Activated CD8-positive, alpha-beta T cell treated with anti-CD3 and anti-CD28 coated beads for 36 hours (primary cell): ENCODE measurements at places on chromosomes 1 and 21.

DNA sequence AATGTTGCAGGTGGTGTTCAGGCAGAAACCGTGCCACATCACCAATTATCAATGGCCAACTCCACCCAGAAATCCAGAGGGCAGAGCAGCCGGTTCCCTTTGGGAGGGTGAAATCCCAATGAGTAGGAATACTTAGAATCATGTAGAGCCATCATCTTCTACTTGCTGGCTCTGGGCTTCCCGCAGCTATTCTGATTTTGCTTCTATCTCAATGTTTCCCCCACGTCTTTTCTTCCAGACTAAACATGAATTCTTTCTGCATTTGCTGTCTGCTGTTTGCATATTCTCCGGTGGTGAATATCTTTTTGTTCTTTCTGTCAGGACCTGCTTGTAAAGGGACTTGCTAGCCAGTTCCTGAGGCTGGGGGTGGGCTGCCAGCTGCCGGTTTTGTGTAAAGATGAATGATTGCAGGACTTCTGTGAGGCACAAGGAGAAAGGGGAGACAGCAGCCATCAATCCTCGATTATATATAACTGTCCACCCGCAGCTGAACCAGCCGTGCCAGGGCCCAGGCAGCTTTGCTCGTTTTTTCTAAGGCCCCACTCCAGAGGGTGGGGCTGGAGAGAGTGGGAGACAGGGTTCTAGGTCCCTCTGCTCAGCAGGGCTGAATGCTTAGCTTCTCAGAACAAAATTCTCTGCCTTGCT lies 33.2 kb downstream of the PRAMEF20 start:
- no peak for DNase-seq

DNA sequence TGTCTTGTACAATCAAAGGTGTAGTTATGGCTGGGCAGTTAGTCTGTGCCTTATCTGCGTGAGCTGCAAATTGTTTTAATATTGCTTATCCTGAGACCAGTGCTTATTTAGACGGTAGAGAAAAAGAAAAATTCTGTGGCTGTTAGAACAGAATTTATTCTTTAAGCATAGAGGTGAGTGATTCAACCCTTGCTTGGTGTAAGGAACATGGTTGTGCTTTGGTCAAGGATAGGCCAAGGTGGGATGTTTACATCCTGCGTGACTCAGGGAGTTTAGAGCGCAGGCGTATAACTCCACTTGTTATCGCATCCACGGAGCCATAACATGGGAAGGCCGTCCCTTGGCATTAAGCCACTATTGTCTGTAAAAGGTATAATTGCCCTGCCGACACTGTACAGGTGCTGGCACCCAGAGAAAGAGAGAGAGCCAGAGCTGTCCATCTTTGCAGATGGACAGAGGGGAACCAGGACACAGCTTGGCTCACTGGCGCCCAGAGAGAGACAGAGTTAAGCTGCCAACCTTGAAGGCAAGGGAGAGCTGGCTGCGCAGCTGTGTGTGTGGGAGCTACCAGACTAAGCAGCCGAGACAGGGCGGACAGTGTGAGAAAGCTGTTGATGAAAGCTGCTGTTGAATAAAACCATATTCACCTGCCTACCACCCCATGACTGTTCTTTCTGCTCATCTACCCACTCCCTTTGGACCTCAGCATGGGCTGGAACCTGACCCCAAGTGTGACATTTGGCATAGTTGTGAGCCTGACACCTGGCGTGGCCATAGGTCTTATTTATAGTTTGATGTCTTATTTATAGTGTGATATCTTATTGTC lies 200.4 kb downstream of the DYRK1A start:
- DNase-seq, result no peak

DNA sequence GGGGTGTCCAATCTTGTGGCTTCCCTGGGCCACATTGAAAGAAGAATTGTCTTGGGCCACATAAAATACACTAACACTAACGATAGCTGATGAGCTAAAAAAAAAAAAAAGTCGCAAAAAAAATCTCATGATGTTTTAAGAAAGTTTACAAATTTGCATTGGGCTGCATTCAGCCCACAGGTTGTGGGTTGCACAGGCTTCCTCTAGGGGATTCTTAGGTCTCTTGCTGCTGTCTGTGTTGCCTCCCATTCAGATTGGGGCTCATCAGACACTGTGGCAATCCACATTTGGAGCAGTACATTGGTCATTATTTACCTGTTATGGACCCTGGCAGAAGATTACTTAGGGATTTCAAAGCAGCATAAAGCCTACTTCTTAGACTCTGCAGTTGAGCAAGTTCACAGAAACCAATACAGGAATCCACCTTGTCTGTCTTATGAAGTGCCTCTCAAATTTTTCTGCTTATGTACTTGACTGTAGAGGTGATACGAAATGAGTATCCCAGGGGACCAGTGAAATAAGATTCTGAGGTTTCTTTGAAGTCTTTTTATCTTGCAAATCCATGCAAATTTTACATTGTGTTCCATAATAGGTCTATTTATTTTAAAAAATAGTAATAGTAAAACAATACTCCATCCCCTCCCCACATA lies 205.5 kb downstream of the RPS6KC1 start:
- no peak for DNase-seq

- no peak for DNase-seq
Measured at GRCh38 chr1:80036690-80037432, 1030.3 kb upstream of the ADGRL4 start.

DNA sequence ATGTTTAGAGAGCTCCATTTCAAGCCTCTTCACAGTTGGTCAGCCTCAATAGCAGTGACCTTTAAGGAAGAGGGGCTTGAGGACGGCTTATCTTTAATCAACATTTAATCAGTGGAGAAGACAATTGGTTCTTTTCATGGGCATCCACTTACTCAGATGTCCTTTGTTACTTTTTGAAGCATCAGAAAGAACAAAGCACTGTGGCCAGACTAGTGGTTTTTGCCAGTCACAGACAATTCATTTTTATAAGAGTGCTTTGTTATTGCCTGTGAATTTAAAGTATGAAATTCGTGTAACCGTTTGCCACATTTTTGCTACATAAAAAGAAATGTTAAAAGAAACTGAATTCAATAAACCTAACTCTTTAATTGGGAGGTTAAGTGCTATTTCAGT lies 222.8 kb downstream of the TPR start:
- DNase-seq, result no peak

- no peak for DNase-seq
Measured at GRCh38 chr1:236882678-236883077, 87.6 kb downstream of the MTR start.

DNA sequence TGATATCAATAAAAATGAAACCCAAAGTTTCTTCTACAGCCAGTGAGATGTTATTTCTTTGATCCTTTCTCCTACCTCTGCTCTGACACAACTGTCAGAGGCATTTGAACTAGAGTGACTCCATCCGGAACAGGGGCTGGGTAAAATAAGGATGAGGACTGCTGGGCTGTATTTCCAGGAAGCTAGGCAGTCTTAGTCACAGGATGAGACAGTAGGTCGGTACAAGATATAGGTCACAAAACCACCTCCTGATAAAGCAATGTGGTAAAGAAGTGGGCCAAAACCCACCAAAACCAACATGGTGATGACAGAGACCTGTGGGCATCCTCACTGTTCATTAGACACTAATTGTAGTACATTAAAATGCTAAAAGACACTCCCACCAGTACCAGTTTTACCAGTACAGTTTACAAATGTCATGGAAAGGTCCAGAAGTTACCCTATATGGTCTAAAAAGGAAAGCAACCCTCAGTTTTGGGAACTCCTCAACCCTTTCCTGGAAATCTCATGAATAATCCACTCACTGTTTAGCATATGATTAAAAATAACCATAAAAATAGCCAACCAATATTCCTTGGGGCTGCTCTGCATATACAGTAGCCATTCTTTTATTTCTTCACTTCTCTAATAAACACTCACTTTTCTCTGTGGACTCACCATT lies 96.7 kb downstream of the GABPA start:
- peak; percentile 24 for DNase-seq

- DNase-seq, result no peak
Measured at GRCh38 chr1:231485029-231485784, 43.3 kb upstream of the TSNAX start.

GRCh38 chr1:7444363-7444762 lies 326.7 kb upstream of the VAMP3 start:
- DNase-seq, result no peak

DNA sequence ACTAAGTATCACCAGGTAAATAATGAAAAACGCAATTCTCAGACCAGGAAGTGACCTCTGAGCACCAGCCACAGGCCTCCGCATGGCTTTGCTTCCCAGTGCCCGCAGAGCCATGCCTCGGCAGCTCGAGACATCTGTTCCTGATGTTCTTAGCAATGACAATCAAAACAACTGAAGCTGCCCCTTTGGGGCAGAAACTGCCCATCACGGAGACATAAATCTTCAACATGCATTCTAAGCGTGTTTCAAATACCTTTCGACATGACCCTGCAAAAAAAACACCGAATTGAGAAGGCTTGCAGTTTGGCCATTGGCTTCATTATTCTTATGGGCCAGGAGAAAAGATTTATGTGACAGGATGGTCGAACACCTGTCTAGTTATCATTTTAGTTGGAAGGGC lies 5.8 kb upstream of the RAP1GAP start:
- DNase-seq, result no peak

DNA sequence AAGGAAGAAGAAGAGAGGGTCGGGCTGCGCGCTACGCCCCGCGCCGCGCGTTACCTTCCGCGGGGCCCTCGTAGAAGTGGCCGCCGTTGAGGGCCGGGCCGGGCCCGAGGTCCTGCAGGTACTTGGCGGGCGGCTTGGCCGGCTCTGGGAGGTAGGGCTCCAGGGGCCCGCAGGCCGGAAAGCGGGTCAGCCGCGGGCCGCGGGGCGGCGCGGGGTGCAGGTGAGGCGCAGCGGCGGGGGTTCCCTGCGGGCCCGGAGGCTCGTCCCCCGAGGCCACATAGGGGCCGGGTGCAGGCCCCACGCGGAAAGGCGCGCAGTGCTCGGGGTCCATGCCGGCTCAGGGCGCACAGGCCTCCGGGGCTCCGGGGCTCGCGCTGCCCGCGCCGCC lies 196 bp downstream of the ALX3 start:
- DNase-seq, result no peak

GRCh38 chr1:51032936-51033335 lies 62.9 kb downstream of the CDKN2C start:
- no peak for DNase-seq

- DNase-seq, result peak; percentile 7
Measured at GRCh38 chr21:46017148-46017547, 35.6 kb downstream of the COL6A1 start.

GRCh38 chr1:82377201-82377884 lies 576.6 kb downstream of the ADGRL2 start:
- DNase-seq, result no peak

- peak; percentile 93 for DNase-seq
Measured at GRCh38 chr21:31558962-31559367, 100.5 kb upstream of the SOD1 start.

DNA sequence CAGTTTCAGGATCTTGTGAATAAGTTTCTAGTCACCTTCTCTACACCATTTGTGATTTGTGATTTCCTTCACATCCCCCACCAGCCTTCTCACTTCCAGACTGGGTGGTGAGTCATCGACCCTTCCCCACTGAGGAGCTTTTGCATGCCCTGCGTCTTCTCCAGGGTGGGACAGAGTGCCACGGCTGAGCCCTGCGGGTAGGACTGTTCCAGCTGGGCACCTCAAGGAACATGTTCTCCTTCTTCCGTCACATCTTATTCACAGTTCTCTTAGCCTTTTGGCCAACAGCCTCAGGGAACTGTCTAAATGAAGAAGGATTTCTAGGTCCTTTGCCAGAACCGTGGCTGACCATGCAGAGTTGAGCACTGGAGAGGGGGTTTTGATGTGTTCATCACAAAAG lies 116.5 kb downstream of the TMEM53 start:
- no peak for DNase-seq
